ENCODE measurements at places on chromosomes 6 and 20. TPM values are rescaled to one million over a fixed set of nuclear protein-coding genes. Genes with fewer than 3 reads are reported as not detected.

The LGSN gene
- 2.7 TPM for total RNA-seq

The CALHM4 gene
- not detected for total RNA-seq

The EYS gene
- not detected for total RNA-seq

The SMIM13 gene
- 16.3 TPM for total RNA-seq

The DPPA5 gene
- total RNA-seq = not detected

The OLIG3 gene
- not detected for total RNA-seq

The PRDM1 gene
- total RNA-seq = 5.6 TPM

The SLC22A2 gene
- total RNA-seq = 0.15 TPM

The SIRPA gene
- total RNA-seq = 22.8 TPM

Data from A549 treated with Mapracorat at 1 μM for 4 hours (cell line).